Stimulated activated naive CD4-positive, alpha-beta T cell treated with Interleukin-2 at 50 U/mL for 16 hours (primary cell): ENCODE measurements at places on chromosomes 2 and 18.

- DNase-seq: no peak
Observed at GRCh38 chr2:121567957-121568409, 37.3 kb downstream of the RNU4ATAC start.

DNA sequence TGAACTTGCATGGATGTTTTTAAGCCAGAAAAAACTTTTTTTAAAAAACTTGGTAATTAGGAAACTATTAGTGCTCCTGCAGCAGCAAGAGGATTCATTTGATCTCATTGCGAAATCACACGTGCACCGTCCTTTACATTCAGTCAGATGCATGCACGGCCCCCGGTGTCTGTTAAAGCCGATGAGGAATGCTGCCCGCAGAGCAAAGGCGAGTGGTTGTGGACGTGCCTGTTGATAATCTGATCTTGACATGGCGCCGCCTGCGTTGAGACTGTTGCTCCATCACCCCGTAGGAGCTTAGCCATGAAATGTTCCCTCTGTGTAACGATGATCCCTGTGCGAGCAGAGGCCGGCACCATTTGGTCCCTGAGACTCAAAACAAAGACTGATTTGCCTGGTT lies 300.0 kb downstream of the GBX2 start:
- no peak for DNase-seq

DNA sequence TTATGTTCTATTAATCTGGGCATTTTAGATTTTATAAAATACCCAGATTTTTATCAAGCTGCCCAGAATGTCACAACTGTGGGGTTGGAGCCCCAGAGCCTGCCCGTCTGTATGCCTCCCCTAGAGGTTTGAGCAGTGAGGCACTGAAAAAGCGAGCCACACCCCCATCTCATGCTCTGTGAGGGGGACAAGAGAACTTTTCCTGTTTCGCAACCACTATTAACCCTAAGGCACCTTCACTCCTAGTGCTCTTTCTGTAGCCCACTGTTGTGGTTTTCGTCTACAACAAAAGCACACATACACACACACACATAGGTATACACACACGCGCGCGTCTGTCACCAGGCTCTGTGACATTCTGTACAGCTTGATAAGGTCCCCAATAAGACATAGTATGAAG lies 38.0 kb downstream of the DCDC2C start:
- no peak for DNase-seq

DNA sequence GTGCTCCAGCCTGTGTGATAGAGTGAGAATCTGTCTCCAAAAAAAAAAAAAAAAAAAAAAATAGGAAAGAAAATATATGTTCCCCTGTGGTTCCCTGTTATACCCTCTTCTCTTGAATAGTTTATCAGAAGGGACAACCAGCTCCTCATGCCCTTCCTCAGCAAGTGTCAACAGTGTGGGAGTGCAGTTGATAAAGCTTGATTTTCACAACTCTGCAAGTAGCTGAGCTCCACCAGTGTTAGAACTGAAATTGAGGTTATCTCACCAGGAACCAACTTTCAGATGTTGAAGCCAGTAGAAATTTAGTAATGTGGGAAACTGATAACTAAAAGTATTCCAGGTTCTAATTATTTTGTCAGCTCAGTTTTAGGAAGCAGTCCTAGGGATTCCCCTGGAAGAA lies 25.1 kb downstream of the NEDD4L start:
- DNase-seq: no peak

DNA sequence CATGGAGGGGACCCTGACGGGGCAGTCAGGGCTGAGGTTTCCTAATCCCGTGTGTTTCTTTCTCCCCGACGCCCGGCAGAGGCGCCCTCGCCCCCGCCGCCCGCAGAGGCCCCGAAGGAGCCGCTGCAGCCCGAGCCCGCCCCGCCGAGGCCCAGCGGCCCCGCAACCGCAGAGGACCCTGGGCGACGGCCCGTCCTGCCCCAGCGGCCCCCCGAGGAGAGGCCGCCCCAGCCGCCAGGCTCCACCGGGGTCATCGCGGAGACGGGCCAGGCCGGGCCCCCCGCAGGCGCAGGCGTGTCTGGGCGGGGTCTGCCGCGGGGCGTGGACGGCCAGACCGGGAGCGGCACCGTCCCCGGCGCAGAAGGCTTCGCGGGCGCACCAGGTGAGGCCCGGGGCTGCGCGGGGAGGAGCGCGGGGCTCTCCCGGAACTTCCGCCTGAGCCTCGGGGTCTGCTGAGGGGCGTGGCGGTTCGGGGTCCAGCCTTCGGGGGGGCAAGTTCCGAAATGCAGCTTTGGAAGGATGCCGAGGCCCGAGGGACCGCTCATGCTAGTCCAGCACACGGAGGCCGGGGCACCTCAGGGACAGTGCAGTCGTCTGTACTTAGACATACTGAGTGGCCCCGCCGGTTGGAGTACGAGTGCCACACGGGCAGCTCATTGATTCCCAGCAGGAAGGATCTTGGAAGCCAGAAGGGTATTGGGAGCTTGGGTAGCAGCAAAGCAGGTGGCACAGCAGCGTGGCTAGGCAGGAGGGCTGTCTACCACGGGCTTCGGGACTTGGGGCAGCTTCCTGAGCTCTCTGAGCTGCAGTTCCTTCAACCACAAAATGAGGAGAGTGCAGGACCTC lies 60.1 kb downstream of the EMILIN2 start:
- DNase-seq: peak; percentile 48

DNA sequence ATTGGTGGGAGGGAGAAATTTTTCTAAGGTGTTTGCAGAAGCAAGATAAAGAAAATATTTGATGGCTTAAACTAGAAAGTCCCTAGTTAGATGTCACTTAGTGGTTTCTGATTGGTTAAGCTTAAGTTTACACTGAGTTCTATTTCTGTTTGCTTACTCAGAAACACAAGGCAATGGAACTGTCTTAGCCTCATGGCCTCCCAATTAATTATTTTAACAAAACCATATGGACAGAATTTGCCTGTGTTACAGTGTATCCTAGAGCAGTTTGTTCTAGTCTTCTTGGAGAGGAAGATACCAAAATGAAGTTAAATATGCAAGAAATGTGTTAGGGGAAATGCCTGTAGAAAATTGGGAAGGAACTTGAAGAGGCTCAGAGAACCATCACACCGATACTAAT lies 4.6 kb upstream of the IMPACT start:
- DNase-seq: no peak

DNA sequence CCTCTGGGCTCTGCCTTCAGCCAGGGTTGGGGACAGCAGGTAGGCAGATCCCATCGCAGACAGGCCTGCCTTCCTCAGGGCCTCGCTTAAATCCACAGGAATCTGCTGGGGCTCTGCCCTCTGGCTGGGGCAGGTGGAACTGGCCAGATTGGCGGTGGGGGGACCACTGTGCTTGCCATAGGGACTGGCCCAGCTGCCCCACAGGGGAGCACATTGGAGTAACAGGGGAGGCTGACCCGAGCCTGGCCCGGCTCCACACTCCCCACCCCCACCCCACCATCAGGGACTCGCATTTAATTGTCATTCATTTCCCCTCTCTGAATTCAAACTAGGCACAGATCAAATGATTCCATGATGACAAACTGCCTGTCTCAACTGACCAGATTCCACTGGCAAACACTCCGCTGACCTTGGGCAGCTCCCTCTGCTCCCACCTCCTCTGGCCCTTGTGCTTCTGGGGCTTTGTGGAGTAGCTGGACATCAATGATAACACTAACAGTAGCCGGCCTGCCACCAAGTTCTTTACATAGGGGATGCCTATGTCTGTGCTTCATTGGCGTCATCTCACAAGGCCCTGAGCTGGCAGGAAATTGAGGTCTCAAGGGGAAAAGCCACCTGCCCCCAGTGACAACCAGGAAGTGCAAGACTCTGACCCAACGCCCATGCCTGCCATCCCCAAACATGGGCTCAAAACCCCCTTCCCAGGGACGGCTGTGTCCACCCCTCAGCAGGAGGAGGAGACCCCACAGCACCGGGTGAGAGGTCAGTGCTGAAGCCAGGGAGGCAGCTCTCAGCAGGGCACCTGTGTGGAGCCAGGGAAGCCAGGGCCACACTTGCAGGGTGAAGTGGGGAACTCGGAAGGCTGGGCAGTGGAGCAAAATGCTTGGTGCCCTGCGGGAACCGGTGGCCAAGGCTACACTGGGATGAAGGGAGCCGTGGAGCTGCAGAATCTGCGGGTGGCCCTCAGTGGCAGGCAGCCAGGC lies 2.1 kb upstream of the B3GNT7 start:
- DNase-seq: no peak

DNA sequence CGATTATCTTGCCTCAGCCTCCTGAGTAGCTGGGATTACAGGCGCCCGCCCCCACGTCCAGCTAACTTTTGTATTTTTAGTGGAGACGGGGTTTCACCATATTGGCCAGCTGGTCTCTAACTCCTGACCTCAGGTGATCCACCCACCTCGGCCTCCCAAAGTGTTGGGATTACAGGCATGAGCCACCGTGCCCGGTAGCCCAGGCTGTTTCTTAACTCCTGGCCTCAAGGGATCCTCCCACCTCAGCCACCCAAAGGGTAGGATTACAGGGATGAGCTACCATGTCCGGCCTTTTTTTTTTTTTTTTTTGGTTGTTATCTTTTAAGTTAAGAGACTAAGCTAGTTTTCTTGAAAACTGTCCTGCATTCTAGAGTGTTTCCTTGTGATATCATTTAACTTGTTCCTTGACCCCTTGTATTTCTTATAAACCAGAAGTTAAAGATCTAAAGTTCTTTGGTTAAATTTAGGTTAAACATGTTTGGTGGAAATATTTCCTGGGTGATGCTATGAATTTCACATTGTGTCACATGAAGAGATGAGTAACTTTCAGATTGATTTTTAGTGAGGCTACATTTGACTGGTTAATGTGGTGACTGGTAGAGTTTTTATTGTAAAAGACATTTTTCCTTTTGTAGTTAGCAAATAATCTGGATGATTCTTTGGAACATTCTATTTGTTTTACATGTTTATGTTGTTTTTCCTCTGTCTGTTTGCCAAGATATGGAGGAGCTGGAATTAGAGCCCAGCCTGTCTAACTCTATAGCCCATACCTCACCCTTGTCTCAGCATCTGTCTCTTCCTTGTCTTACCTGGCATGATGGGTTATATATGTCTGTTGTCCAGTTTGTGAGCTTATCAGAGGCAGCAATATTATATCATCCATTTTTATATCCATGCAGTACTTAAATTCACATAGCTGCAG lies 5.2 kb downstream of the NCAPH start:
- DNase-seq: no peak

- no peak for DNase-seq
Observed at GRCh38 chr2:19797243-19797810, 104.5 kb downstream of the TTC32 start.

GRCh38 chr2:17540093-17540812 lies at the start of gene VSNL1:
Gene VSNL1 (plus strand): TSS chr2:17540696. CDS start chr2:17592075, 51,379 bp downstream.
- no peak for DNase-seq

DNA sequence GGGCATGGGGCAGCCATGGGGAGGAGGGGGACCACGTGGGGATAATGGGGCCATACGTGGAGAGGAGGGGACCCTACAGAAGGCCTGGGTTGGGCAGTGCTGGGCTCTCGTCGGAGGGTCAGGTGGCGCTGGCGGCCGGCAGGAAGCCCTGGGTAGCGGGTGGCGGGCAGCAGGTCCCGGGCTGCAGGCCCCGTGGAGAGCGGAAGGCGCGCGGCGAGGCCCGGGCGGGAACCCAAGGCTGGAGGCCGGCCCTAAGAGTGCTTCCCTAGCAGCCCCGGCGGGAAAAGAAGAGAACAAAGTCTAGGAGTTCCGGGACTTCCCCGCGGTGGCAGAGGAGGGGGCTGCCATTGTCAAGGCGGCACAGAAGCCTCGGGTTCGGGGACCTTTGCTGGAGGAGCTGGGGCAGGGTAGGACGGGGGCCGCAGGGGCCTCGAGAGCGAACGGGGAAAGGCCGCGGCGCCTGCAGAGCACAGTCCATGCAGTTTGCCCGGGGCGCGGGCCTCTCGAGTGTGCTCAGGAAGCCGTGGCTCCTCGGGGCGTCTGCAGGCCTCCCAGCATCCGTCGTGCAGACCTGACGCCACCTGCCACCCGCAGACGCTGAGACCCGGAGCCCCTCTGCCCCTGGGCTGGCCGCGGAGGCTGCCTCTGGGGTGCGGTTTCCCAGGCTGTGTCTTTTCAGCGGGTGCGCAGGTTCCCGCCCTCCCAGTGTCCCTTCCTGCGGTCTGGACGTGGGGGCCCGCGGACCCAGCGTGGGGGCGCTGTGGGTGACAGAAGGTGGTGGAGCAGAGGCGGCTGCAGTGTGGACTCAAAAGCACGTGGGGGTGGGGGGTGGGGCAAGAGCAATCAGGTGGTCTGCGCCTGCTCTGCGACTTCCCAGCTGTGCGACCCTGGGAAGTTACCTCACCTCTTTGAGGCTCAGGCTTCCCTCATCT lies 19.4 kb upstream of the NCL start:
- peak; percentile 22 for DNase-seq

DNA sequence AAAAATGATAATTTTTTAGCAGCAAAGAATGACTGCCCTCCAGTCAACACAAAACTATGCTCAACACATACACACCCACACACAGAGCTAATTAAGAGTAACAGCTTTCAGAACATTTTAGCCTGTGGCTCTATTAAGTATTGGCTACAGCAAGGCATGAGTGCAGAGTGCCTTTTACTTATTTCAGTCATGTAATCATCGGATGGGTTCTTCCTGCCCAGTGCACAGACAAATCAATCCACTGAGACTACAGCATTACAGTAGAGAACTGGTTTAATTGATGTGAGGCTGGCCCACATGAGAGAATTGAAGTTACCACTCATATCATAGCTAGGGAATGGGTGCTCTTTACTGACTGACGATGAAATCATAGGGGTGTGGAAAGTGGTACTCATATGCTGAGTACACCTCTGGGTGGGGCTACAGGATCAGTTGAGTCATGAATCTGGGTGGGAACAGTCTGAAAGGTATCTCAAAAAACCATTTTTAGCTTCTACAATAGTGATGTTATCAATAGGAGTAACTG lies 241.0 kb downstream of the FSIP2 start:
- no peak for DNase-seq

- no peak for DNase-seq
Observed at GRCh38 chr2:1603521-1603920, 140.8 kb downstream of the PXDN start.
